ENCODE measurements at places on chromosomes 3 and 15.

GRCh38 chr3:42277676-42278075, 11.7 kb upstream of the CCK start:
- DNase-seq = no peak

DNA sequence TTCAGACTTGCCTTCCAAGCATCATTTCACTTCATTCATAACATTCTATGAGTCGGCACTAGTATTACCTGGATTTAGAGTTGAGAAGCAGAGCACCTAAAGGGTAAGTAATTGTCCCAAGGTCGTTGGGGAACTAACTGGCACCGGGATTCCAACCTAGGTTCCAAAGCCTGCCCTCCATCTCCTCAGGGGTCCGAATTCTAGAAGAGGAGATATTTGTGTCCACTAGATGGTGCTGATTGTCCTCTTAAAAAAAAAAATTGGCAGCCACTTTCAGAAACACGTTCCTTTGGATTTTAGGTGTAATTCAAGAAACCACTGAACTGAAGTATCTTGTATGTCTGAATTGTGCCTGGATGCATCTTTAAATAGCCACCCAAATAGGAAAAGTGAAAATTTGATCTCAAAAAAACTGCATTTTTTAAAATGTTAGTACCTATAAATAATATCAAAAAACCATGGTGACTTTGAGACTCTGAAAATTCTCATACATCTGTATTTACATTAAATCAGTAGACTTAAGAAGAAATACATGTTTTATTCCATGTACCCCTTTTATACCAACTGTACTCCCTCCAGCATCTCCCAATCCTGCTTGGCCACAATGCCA, 3.9 kb upstream of the FSIP1 start:
- DNase-seq = no peak

- DNase-seq = no peak
These were observed 36.1 kb downstream of the AMOTL2 start for GRCh38 chr3:134338201-134338512.

- no peak for DNase-seq
These were observed 73.5 kb downstream of the EPHB3 start for GRCh38 chr3:184635126-184635525.

DNA sequence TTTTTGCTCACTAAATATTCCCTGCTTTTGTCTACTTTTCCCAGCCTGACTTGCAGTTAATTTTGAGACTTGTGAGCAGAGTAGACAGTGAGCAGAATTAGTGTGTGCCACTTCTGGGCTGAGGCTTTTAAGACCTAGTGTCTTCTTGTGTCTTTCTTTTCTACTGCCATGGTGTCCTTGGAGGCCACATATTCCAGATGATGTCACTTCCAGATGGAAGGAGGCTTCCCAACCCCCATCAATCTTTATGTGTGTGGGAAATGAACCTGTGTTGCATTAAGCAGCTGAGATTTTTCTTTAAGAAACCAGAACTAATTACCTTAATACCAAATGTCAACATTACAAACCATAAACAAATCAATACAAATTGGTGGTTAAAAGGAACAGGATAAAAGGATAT, 774.7 kb upstream of the ROBO1 start:
- DNase-seq = no peak

GRCh38 chr3:8239718-8240695, 261.6 kb upstream of the LMCD1 start:
- DNase-seq = peak; percentile 5

DNA sequence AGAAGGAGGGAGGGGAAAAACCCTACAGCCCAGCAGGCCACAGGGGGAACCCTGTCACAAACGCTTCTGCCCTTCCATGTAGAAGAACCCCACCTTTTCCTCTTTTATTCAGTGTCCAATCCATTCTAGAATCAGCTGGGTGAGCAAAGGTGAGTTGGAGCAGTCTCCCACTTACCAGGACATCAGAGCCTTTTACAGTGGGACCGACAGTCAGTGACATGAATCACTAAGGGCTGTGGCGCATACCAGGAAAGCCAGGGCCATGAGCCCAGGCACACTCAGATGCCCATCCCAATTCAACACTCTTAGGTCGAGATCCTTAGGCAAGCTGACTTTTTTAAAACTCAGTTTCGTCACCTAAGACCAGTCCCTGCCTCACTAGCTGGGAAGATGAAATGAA, 146.1 kb downstream of the AQP9 start:
- no peak for DNase-seq

DNA sequence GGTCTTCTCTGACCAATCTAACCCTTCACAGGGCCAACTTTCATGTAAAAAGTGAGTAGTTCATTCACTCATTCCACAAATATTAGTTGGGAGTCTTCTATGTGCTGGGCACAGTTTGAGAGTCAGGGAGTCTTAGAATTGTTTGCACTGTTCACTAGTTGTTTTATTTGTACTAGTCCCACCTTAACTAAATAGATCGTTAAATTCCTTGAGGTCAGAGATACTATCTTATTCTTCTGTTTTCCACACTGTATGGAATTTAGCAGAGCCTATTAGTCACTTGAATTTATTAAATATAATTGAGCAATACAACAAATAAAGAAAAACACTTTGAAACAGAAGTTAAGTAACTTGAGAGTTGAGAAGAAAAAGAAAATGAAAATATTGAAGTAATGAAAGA, 40.8 kb upstream of the SPTSSB start:
- no peak for DNase-seq

- DNase-seq = no peak
These were observed 10.9 kb downstream of the SEMA7A start for GRCh38 chr15:74422652-74423430.

DNA sequence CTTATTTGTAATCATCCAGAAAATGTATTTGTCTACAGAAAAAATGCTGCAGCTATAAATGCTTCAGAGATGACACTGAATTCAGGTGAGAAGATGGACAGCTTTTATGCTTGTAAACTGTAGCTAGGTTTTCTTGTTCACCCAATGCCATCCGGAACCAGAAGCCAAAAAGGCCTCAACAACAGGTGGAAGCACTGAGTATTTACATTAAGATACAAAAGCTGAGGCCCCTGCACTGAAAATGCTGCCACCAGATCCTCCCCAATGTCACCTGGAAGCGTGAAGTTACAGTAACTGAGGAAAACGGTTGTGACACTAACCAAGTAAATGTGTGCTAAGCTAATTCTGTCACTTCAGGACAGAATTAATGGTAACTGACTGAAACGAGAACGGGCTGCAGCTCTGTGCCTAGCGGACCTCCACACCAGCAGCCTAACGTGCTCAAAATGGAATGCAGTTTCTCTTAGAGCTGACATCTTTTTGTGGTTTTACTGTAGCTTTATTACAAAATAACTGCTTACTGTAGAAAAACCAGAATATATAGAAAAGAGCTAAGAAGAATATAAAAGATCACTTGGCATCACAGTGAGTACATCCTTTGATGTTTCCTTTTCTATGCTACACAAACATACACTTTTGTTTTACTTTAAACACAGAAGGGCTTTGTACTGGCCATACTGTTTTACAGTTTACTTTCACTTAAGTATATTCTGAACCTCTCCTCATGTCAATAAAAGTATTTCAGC, 7.6 kb downstream of the CHSY1 start:
- no peak for DNase-seq

GRCh38 chr3:144200466-144200865, 228.8 kb downstream of the DIPK2A start:
- no peak for DNase-seq

GRCh38 chr3:173584838-173585831, 187.6 kb downstream of the NLGN1 start:
- no peak for DNase-seq

GRCh38 chr3:84943379-84943778, 15.4 kb upstream of the CADM2 start:
- no peak for DNase-seq
